Heart left ventricle (tissue), 16 donors: ENCODE measurements at places on chromosomes 13 and 19. TPM values are rescaled to one million over a fixed set of nuclear protein-coding genes. Genes with fewer than 3 reads are reported as not detected.

GRCh38 chr13:93254775-93255174 lies 28.2 kb downstream of the GPC6 start:
- DNase-seq = no peak

DNA sequence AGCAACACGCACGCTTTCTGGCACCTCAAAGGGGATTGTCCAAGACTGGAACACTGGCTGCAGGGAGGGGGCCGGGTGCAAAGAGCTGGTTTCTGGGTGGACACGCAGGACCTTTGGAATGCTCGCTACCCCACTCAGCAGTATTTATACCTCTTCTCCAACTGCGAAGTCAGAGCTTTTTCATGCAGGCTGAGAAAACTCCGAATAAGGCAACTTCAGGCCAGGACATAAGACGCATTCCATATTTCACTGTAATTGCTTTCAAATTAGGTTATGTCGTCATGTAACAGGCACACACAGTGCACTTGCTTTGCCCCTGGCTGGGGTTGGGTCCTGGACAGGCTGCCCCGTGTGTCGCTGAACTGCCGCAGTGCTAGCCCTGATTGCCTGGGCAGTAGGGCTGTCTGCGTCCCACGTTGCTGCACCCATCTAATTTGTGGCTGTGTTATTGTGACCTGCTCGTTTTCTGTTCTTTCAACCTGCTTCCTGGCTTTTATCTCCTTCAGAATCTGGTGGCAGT lies 44.5 kb downstream of the ACTN4 start:
- DNase-seq = peak; percentile 84

DNA sequence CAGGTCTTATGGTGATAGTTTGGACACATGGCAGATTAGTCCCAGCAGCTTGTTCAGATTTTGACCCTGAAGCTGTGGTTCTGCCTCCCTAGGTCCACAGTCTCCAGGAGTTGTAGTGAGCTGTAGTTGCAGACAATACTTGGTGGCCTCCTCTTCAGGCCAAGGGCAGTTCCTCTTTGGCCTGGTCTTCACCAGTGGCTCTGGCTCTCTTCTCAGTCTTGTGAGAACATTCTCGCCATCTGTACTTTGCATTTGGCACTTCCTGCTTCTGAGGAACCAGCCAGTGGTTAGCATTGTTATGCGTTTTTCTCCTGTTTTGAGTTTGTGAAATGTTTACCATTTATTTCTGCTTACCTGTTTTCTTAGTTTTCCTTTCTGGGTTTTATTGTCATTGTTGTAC lies 40.7 kb downstream of the PCCA start:
- DNase-seq = no peak

DNA sequence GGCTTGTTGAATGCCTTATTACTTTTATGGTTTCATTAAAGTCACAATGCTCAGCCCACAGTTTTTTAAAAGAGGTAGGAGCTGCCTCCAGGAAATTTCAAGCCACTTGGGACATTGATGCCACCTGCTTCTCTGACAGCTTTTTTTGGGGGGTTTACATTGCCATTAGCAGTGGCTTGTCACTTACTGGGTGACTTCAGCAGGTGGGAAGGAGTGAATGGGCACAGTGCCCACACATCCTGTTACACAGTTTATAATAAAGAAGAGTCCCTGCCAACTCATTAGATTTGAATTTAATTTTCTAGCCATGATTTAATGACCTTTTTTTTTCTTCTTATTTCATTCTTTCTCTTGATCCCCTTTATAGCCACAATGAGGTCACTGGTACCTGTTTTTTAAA lies 61.0 kb downstream of the NHLRC3 start:
- DNase-seq = no peak

DNA sequence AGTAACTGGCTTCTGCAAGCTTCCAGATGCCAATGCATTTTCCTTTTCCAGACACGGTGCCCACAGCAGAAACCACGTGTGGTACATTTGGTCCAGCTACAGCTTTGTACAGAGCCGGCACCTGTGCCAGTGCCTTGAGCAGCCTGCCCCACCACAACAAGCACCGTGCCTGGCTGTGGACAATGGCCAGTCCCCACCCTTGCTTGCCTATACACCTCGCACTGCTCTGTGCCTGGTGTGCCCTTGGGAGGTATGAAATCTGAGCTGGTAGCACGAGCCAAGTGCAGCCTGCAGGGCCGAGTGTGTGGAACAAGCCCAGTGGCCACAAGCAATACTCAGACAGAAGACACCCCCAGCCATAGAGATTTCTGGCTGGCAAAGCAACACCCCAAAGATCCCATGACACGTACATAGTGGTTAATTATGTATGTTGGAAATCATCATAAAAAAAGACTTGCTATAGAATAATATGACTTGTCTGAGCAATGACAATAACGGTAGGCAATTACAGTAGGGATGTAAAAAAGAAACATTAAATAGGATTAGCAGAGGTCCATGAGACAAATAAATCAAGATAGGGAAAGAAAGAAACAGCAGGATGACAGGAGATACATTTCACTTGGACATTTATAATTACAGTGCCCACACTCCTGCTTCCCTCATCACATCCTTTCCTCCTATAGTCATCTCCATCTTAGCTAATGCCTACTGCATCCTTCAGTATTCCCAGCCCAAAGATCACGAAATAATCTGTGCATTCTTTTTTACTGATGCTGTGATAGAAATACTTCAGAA lies 1399.5 kb downstream of the PCDH9 start:
- DNase-seq = no peak

DNA sequence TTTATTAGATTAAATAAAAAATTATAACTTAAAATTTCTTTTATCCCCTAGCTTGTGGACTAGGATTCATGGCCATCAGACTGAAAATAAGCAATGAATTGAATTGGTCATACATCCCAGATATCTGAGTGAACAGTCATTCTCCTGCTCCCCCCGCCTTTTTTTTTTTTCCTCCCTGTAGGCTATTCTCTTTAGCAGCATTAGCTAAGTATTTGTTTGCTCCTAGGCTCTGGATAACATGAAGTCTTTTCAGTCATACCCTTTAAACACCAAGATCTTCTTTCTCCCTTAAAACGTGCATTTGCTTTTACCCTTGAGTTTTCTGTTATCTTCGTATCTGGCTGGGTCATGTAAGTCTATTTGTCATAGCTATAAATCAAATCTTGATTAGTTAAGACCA lies 866.7 kb upstream of the SPRY2 start:
- no peak for DNase-seq

DNA sequence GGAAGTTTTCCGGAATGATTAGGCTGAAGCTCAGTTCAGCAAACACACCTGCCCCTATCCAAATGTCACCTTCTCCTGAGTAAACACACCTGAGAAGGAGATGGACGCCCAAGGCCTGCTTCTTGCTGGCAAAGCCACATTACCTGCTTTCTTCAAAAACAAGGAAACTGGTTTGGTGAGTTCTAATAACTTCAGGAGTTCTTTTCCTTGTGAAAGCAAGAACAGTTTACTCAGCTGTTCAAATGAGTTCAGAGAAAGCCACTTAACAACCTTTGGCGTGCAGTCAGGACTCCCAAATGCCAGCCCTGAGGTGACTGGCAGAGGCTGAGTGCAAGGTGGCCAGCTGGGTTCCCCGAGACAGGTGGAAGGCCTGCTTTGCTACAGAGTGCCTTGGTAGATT lies 160.5 kb downstream of the STK24 start:
- DNase-seq = no peak

- no peak for DNase-seq
These were observed 41.2 kb downstream of the PCCA start for GRCh38 chr13:100130092-100130491.

GRCh38 chr13:101454767-101455166 lies 2.3 kb downstream of the ITGBL1 start:
- no peak for DNase-seq

DNA sequence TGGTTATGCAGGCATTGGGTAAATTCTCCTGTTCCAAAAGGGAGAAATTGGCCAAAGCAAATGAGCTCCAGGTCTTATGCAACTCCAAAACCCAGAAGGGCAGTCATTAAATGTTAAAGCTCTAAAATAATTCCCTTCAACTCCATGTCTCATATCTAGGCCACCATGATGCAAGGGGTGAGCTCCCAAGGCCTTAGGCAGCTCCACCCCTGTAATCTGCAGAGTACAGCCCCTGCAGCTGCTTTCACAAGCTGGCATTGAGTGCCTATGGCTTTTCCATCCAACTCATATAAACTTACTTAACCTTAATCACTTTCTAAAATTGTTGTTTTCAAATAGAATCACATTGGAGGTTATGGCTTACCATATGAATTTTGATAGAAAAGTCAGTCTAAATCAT lies 44.7 kb upstream of the ZNF429 start:
- no peak for DNase-seq

DNA sequence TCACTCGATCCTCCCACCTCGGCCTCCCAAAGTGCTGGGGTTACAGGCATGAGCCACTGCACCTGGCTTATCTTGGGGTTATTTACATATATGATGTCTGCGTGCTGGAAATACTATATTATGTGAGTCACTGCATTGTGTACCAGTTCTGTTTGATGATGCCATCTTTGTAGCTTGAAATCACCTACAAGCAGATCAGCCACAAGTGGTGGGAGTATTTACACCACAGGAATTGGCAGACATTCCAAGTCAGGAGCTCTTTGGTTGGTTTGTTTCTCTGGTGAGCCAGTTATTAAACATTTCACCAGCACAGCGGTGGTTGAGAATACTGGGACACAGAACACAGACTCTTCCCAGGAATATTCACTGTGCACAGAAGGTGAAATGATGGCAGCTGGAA lies 4.5 kb upstream of the TIMM44 start:
- no peak for DNase-seq

DNA sequence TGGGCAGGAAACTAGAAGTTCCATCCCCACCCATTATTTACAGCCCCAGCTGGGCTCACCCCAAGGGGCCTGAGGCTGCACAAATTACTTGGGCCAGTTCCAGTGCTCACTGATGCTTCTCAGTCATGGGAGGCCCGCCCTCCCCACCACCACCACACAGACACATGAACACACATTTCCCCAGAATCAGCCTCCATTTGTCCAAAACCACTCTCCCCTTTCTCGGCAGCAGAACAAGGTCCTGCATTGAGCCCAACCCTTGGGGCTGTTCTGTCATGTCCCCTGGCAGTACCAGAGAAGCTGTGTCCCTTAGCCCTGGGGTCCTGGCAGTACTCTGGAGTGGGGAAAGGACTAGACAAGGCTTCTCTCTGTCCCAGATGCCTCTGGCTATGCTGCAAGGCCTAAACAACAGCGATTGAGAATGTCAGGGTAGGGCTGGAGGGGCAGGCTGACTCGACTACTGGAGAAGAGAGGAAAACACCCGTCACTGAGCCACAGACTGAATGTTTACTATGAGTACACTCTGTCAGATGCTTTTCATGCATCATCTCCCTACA lies 21.8 kb downstream of the SAMD4B start:
- peak; percentile 35 for DNase-seq

DNA sequence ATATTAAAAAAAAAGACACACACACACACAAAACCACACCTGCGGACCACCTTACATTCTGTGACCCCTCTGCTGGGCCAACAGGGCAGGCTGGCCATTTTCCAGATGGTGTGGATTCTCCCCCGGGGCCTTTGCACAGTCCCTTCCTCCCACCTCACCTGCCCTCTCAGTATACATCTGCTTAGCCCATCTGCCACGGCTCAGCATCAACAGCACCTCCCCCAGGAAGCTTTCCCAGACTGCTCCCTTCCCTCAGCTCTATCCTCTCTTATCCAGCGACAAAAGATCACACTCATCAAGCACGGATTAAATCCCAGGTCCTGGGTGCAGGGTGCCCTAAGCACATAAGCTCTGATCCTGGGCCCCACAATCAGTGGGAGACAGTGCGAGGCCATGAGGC lies 4.5 kb downstream of the ZNF787 start:
- DNase-seq = no peak

DNA sequence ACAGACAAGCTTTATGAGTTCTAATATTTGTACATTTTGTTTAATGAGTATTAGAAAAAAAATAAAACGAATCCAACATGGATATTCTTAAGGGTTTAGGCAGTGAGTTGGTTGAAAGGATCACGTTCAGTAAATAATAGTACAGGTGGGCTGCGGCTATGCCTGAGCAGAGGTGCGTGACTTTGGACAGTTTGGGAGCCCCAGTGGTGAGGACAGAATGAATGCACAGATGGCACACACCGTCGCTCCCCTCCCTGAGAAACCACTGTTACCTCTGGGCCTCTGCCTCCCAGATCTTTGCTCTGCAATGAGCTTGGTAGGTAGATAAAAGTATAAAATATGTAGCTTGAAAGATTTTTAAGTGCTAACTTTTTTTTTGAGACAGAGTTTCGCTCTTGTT lies 153.3 kb downstream of the SIPA1L3 start:
- no peak for DNase-seq

- DNase-seq = no peak
These were observed 117.7 kb upstream of the GJB6 start for GRCh38 chr13:20349564-20350381.

DNA sequence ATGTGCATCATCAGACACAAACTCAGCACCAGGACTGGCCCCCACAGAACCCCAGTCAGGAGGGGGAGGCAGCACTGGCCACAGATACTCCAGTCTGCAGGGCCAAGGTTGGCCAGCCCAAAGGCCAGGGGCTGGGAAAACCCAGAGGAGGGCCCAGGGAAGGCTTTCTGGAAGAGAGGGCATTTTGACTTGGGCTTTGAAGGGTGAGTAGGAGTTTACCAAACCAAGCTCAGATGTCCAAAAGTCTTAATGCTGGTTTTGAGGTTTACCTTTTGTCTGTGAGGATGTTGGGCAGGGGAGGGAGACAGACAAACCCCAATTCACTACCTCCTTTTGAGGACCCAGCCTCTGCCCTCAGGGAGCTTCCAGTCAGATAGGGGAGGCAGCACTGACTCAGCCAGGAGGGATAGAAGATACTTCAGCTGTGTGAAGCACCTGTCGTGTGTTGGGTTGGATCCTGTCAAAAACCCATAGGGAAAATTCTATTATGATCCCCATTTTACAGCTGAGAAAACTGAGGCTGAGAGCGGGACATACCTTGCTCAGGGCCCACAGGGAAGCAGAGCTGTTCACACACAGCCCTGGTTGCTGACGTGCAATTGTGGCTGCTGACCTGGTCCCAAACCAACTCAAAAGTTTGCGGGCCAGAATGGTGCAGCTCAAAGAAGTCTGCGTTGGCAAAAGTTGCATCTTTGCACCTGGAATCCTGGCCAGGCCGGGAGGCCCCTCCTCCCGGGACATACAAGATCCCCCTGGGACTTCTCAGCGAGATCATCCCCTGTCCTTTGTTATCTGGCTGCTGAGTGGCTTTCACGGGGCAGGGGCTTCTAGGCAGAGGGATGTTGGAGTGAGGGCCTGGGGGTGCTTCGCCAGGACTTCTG lies 13.1 kb downstream of the CILP2 start:
- DNase-seq = no peak

DNA sequence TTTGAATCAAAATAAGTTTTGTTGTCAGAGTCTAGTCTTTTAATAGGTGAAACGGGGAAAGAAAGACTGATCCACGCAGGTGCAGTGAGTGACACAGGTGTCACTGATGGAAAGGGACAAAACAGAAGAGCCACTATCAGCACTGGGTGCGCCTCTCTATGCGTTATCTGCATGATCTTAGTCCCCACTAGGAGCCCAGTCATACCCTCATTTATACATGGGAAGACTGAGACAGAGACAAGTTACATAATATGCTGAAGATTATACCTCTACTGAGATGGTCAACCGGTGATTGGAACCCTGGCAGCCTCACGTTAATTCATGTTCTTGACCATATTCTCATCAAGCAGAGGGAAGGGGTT lies 3.4 kb downstream of the LRCH1 start:
- no peak for DNase-seq

The MAST1 gene
- total RNA-seq = 1.2 TPM

The SHC2 gene
- 9.5 TPM for total RNA-seq

The IL4I1 gene
- total RNA-seq = not detected

The ZNF606 gene
- 12.2 TPM for total RNA-seq
